GM12892 (cell line): ENCODE measurements at places on chromosomes 2 and 18.

- DNase-seq, result no peak
These were observed 477.6 kb upstream of the KLHL29 start for GRCh38 chr2:22907330-22907729.

- no peak for DNase-seq
These were observed 620 bp downstream of the SLC14A1 start for GRCh38 chr18:45724601-45725000.

DNA sequence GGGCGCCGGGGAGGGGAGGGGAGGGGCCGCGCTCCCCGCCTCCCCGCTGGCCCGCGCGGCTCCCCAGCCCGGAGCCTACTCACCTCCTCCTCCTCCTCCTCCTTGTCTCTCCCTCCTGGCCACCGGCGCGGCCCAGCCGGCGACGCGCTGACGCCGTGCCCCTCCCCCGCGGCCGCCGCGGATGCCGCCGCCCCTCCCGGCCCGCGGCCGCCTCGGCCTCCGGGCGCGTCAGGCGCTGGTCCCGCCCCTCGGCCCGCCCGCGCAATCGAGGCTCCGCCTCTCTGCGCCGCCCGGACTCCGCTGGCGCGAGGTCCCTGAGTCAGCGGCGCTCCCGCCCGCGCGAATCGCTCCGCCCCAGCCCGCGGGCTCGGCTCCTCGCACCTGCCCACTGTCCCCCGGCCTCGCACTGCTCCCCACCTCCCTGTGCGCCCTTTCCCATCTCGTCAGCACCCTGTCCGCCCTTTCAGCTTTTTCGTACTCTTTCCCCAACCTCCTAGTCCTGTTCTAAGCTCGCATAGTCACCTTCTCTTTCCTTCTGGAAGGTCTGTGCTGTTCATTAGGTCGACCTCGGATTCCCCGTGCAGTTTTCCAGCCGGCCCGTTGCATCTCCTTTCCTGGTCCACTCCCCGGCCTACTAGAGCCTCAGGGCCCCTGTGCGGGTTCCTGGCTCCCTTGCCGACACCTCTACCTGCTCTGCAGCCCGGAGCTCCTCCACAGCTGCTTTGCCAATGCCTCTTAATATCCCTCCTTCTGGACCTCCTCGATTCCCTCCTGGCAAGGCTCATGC is 187.4 kb downstream of the ZEB2 start:
- DNase-seq, result peak; percentile 73

DNA sequence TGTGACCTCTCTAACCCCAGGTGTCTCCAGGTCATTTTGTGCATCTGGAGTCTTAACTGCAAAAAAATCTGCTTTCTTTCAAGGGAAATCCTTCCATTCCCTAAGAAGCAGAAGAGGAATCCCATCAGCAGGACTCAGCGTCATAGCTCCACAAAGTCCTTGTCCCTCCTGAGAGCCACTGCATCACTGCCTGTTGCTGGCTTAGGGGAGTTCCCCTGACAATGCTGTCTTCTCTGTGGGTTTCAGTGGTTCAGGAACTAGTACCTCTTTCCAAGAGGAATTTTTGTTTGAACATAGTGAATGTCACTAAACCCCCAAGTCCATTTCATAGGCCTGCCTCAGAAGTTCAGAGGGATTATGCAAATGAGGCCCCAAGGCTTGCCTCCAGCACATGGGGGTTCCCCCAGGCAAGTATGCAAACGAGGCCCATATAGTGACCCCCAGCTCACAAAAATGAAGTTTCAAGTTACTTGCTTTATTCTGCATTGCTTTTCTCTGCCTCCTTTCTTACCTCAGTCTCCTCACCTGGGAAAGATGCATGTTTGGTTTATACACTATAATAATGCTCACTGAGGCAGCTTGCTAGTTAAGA is 513.9 kb upstream of the MEX3C start:
- no peak for DNase-seq

GRCh38 chr2:58957188-58957840 is 716.2 kb upstream of the FANCL start:
- no peak for DNase-seq

GRCh38 chr2:239390546-239391285 is 10.1 kb downstream of the HDAC4 start:
- DNase-seq, result no peak

DNA sequence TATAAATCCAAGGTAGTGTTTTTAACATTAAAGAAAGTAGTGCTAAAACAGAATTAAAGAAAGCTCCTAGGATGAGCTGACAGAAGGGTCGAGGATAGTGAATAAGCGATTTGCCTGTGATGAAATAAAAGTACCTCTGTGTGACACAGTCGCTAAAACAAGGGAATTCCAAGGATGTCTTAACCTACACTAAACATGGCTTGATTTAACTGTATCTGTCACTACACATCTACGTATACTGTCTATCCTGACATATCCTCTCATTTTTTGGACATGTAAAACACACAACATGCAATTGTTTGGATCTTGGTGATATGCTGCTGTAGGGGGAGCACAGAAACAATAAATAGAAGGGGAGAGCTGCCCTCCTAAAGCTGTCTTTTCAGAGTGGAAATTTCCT is 580.8 kb upstream of the SLC8A1 start:
- DNase-seq, result no peak

DNA sequence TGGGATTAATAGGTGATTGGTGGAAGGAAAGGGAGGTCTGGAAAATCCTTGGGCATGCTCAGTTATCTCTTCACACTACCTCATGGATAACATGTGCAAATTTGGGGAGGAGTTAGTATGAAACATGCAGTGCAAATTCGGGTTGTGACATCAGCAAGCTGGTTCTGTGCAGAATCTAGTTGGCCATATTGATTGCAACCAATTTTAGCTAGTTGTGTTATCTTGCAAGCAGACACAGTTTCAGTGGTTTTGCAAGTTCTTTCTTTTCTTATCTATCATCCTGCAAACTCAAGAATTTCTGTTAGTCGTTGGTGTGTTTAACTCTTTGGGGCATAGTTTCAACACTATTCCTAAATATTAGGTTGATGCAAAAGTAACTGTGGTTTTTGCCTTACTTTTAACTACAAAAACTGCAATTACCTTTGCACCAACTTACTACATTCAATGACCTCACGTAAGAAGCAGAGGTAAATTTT is 135.4 kb downstream of the PTH2R start:
- DNase-seq, result no peak

DNA sequence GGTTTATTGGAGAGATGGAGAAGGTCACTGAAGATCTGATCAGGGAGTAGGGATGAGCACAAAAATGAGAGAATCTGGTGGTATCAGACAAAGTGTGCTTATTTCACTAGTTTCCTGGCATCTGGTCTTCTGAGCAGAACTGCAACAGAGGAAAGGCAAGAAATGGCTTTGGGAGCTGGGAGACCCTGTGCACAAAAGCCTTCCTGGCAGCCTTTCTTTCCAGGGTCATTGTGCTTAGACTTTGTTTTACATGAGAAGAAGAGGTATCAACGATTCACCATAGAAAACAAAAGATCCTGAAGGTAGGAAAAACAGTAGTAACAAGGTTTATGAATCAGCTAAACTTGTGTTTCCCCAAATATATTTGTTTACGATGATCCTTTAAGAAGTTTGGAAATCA is 162.9 kb downstream of the CNTNAP5 start:
- DNase-seq, result no peak

DNA sequence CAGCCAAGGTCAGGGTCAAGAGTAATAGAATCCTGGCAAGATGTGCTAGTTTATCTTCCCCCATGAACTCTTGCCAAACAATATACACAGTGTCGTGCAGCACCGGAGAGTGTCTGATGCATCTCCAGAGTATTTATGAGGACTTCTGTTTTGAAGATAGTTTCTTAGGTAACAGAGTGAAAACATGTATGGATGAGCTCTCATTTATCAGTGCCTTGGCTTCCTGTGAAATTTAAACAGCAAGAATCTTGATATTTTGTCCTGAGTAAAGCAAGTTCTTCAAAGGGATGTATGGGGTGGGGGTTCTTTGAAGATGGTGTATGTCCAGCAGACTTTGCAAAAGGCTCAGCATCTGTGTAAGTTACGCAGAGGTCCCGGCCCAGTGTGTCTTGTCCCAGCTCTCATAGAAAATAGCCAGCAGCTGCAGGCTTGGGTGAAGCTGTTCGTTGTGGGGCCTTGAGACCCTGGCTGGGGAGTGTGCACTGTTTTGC is 361.0 kb upstream of the NT5C1B start:
- no peak for DNase-seq

GRCh38 chr2:226838722-226839121 is 2.9 kb downstream of the RHBDD1 start:
- DNase-seq, result no peak

- DNase-seq, result no peak
These were observed 332.5 kb downstream of the PID1 start for GRCh38 chr2:228938629-228939028.

DNA sequence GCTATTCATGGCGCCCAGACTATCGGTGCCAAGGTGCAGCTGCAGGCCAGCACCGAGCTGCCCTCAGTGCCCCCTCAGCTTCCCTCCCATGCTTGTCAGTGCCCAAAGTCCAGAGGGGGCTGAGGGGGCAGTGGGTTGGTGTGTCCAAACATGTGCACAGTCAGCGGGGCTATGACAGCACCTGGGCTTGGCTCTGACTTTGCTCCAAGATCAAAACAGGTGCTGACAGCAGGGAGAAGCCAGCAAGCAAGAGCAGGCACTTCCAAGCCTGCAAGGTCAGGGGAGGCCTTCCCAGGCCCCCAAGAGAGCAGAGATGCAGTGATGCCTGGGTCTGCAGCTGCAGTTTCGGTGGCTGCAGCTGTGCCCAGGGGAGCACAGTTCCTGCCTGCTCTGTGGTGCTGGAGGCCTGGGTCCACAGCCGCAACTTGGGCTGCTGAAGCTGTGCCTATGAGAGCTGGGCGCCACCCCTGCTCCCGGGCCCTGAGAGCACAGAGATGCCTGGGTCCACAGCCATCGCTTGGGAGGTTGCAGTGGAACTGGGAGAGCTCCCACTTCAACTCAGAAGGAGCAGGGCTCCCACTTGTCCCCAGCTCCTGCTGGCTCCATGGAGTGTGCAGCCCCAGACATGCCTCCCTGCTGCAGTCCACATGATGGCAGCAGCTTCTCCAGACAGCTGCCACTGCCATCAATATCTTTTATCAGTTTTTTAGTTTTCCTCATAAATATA is 775.3 kb upstream of the POU3F3 start:
- no peak for DNase-seq

- no peak for DNase-seq
These were observed 63.2 kb downstream of the GNAL start for GRCh38 chr18:11752116-11752911.

DNA sequence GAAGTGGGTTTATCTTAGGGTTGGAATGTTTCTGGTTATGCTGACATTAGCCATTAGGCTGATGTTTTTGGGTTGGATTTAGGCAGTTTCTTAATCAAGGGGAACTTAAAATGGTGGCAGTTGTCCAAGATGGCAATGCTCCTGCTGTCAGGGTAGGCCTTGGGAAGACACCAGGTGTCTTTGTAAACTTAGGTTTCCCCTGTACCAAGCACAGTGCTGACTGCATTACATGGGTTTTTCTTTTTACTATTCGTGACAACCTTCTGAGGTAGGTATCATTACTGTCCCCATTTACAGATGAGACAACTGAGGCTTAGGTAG is 528 bp upstream of the ATG16L1 start:
- DNase-seq, result no peak

DNA sequence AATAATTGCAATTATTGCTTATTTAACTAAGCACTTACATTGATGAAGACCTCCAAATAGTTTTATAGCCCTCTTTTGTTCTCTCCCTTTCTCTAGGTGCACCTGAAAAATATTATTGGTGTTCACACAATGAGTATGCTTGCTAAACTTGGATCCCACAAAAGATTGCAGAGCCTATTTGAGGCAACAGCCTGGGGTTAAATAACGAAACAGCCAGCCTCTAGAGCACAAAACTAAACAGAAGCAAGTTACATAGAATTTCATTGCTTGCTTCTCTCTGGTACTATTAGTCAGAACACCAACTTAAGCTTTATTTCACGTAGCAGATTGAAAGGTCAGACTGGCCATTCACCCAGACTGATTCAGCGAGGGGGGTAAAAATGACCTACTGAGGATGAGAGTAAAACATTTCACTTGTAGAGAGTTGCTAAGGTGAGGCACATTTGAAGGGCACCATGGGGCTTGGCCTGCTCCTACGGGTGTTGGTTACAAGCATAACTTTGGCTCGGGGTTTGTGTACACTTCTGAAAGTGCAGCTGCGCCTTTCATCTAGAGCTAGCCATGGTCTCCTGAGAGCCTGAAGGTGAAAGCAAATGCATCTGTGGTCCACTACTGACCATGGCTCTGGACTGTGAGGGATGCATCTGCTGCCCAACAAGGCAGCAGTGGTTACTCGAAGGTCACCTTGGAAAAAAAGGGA is 225.1 kb upstream of the LRRTM1 start:
- no peak for DNase-seq

GRCh38 chr2:65737452-65738011 is 305.1 kb upstream of the SPRED2 start:
- DNase-seq, result no peak

DNA sequence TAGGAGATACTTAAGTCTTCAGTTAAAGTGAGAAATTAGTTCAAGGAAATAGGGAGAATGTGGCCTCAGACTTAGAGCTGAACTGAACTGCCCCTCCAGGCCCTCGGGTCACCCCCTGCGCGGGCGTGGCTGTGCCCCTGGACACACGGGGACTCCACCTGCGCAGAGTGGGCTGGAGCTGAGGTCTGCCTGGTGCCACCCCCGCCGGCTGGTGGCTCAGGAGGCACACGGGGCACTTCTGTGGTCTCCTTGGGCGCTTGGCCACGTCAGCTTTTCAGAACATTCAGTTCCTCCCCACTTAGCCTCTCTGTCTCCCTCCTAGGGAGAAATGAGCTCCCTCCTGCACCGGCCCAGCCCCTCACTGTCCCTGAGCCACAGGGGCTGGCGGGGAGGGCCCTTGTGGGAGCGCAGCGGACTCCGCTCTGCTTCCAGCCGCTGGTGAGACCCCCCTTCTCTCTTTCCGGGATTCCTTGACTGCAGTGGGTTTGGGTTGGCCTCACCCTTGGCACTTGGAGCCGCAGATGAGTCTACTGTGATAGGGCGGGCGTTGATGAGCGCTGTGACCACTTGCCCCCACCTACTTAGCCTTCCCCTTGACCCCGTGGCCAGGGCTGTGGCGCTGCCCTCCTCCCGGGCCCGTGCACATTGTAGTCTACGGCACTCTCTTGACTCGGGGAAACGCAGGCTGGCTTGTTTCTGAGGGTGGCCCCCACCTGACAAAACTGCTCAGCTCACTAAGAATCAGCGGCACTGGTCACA is 18.2 kb upstream of the PDIA6 start:
- DNase-seq, result no peak

GRCh38 chr2:226904592-226904991 is 68.7 kb downstream of the RHBDD1 start:
- DNase-seq, result no peak

DNA sequence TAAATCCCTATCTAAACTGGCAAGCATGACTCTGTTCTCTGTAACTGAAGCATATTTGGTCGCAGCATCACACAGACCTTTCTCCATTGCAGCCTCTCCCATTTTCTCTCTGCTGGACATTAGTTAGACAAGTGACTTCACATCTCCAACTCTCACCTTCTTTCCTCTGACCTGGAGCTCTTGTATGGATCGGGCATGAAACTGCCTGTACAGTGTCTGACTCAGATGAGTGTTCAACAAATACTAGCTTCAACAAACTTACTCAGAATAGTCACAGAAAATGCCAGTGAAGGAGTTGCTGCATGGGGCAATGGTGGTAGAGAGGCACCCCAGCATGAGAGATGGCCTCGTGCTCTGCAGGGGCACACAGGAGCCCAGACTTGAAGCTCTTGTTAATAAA is 104.7 kb upstream of the COPS8 start:
- no peak for DNase-seq
